CD4-positive, alpha-beta T cell treated with Interleukin-6 at 100 ng/mL for 8 hours (primary cell): ENCODE measurements at places on chromosomes 13 and 19.

DNA sequence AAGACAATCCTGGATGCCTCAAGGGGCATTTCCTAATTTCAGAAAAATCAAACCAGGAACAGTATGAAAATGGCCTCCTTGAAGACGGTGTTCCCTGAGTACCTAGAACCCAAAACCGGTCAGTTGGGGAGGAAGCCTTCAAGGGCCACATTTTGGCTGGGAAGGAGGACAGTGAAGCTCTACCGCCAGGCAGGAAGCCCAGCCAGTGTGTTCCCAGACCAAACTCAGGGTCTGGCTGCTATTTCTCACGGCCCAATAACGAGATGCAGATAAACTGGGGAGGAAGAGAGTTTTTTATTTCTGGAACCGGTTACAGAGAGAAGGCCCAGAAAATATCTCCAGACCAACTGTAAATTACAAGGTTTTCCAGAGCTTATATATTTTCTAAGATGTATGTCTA, 24.3 kb upstream of the CEACAM21 start:
- no peak for DNase-seq

- no peak for DNase-seq
These were observed 12.5 kb upstream of the CFAP97D2 start for GRCh38 chr13:114166381-114167131.

GRCh38 chr19:18587561-18587960, 1.0 kb upstream of the REX1BD start:
- DNase-seq: no peak

DNA sequence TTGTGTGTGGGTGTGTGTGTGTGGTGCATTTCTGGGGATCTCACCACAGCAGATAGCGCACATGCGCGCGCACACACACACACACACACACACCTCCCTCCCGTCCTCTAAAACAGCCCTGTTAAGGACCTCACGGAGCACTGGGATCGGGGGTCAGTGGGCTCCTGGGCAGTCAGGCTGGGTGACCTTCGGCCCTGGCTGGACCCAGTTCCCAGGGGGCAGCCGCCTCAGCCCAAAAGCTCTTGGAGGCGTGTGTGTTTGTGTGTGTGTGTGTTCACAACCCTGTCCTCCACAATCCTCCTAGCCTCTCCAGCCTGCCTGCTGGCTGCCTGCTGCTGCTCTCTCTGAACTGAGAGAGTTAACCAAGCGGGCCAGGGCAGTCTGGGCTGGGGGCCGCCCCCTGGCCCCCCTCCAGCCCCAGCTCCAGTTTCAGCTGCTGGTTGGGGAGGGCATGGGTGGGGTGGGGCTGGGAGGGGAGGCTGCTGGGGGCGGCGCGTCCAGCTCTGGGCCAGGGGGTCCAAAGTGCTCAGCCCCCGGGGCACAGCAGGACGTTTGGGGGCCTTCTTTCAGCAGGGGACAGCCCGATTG, at the start of gene FXYD1:
FXYD1 (plus strand) TSS at position 520 of the 588 bp plus-strand sequence. CDS start 1,256 bp downstream, outside the sequence.
- DNase-seq: no peak

DNA sequence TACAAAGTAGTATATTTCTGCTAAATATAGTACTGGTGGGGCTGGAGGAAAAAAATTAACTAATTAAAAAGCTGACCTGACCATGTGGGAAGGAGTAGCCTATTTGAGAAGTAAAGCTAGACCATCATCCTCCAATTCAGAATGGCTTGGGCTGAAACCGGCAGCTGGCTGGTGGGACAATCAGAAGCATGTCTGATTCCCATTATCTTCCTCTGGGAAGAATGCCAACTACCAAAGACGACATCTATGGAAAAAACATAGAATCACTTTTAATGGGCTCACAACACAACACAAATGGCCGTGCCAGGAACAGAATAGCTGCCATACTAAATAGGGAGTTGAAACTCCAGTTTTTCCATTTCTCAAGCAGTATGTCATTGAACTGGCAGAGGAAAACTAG, 120.4 kb upstream of the FREM2 start:
- no peak for DNase-seq

GRCh38 chr19:48806818-48807589, 3.8 kb downstream of the BCAT2 start:
- DNase-seq: peak; percentile 34

DNA sequence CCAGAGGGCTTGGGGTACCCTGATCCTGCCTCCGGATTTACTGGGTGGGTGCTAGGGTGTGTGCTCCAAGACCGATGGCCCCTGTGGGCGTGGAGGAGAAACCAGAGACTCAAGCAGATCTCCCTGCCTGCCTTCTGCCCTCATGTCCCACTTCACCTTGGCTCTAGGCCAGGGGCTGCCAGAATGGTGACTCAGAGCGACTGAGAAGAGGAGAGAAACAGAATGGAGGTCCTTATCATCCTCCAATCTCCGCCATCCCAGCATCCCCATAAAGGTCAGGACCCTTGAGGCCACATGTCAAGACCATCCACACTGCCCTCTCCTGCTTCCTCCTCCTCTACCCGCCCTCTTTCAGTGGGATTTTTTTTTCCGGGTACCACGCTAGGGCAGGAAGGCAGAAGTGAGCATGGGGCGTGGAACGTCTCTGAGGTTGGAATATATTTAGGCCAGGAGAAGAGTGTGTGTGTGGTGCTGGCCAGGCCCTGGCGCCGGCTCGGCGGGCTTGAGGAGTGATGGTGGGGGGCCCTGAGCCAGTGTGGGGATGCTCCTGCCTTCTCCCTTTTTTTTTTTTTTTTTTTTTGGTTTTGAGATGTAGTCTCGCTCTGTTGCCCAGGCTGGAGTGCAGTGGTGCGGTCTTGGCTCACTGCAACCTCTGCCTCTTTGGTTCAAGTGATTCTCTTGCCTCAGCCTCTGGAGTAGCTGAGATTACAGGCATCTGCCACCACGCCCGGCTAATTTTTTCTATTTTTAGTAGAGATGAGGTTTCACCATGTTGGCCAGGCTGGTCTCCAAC, 22.3 kb downstream of the IER2 start:
- DNase-seq: peak; percentile 76

GRCh38 chr13:93254775-93255174, 28.2 kb downstream of the GPC6 start:
- DNase-seq: no peak

- DNase-seq: no peak
These were observed 521.5 kb upstream of the SPRY2 start for GRCh38 chr13:80862456-80862855.

DNA sequence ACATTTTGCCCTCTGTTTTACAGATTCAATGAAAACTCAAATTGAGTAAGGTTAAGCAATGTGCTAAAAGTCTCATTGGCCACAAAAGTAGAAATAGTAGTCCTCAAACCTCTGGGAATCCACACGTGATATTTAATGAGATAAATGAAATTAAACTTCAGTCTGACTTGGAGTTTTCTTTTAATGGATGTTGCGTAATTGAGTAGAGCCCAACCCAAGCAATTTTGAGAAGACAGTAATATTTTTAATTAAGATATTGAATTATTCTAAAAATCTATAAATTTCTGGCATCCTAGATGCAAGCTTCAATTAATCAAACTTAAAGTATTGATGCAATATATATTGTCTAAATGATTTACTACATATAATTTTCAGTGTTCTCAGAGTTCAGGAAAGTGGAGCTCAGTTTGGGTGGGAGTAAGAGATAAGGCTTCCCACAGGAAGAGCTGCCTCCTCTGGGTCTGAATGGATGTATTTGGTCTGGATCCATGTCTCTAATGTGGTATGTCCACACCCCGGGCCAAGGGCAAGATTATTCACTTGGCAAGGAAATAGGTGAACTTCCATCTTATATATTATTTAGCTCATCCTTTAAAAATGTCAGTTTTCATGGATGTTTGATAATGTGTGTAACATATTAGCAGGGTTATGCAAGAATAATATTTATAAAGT, 6.9 kb downstream of the MBNL2 start:
- DNase-seq: no peak

- no peak for DNase-seq
These were observed 82.5 kb downstream of the KLF5 start for GRCh38 chr13:73141292-73141771.

DNA sequence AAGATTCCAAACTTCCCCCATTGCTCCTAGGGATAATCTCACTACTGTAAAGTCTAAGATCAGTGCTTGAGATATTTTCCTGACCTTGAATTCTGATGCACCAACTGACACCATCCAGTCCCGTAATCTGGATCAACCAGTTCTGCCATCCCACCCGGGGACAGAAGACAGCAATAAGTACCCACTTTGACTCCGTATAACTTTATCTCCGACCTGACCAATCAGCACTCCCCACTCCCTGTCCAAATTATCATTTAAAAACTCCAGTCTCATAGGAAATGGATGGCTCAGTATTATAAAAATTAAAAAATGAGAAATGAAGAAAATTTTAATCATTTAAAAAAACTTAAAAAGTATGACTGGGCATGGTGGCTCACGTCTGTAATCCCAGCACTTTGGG, 61.4 kb upstream of the ABCC4 start:
- no peak for DNase-seq

- no peak for DNase-seq
These were observed 28.4 kb upstream of the ZNF681 start for GRCh38 chr19:23787106-23787505.

GRCh38 chr13:52892925-52893324, 44.5 kb upstream of the PCDH8 start:
- DNase-seq: no peak

- no peak for DNase-seq
These were observed 61.7 kb downstream of the ARHGAP35 start for GRCh38 chr19:46922465-46922864.

GRCh38 chr13:98826146-98826545, 73.7 kb upstream of the SLC15A1 start:
- DNase-seq: no peak

DNA sequence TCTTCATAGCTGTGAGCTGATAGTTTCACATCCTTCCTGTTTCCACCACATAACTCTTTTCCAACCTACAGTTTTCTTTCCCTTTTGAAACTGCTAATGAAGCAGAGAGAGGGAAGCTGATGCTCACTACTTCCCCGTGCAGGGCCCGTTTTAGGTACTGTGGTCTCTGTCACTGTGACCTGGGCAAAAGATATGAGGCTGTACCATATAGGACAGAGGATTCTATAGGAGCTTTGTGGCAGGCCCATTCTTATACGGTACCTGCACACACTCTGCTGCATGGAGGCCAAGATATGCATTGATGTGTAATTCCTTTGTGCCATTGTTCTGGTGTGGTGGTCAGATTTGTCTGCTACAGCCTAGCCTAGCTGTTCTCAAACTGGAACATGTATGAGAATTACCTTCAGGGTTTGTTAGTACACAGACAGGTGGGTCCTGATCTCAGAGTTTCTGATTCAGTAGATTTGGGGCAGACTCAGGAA, 577.3 kb downstream of the LMO7 start:
- no peak for DNase-seq

DNA sequence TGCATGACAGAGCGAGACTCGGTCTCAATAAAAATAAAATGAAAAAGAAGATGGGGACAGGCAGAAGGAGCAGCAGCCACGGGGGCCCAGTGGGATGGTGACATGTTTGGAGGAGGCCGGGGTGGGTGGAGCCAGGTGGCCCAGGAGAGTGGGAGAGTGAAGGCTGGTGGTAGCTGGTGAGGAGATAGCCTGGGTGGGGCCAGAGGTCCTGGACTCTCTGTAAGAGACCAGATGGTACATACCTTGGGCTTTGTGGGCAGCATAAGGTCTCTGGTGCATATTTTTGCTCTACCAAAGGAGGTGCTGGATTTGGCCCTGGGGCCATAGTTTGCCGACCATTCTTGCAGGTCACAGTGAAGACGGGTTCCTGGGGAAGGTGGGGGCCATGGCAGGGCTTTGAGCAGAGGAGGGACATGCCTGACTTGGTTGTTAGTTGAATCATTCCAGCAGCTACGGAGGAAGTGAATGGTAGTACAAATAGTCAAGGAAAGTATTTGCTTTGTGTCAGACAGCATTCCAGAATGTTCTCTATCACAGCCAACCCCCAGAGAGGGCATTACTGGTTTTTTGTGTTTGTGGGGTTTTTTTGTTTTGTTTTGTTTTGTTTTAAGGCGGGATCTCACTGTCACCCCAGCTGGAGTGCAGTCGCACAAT, 69.1 kb downstream of the ARHGEF18 start:
- DNase-seq: no peak
